Fibroblast of the aortic adventitia (primary cell): ENCODE measurements at places on chromosomes 7 and 10.

DNA sequence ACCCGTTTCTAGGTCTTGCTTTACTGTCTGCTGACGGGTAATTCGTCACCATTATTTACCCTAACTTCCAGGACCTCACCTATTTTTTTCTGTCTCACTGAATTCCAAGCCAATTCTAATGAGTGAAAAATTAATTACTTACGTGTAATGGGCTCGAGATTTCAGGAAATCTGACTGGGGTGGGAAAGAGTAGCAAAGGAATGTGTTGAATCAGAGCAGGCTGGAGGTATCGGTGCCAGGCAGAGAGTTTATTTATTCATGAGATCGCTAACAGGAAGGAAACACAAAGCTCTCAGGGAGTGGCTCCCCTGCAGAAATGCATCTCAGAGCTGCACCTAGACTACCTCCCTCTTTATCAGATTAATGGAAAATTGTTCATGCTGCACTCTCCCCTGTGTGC lies 4.0 kb upstream of the DIP2C start:
- DNase-seq: peak; percentile 30

DNA sequence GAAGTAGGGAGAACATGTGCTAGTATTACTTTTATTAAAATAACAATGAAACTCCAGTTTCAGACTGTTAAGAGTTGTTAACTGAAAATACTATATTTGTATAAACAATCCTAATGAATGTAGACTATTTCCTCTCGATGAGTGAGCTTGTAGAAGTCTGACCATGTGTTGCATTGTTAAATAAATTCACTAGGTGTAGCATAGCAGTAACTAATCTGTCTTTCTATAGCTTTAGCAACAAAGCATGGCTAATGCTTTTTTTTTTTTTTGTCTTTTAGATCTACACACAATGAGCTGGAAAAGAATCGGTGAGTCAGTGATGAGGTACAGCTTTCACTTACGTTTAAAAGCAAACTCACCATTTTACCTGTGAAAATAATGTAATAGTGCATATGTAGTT lies 37.1 kb downstream of the MXI1 start:
- no peak for DNase-seq

- no peak for DNase-seq
These were observed 36.0 kb downstream of the PRTFDC1 start for GRCh38 chr10:24916365-24916764.

DNA sequence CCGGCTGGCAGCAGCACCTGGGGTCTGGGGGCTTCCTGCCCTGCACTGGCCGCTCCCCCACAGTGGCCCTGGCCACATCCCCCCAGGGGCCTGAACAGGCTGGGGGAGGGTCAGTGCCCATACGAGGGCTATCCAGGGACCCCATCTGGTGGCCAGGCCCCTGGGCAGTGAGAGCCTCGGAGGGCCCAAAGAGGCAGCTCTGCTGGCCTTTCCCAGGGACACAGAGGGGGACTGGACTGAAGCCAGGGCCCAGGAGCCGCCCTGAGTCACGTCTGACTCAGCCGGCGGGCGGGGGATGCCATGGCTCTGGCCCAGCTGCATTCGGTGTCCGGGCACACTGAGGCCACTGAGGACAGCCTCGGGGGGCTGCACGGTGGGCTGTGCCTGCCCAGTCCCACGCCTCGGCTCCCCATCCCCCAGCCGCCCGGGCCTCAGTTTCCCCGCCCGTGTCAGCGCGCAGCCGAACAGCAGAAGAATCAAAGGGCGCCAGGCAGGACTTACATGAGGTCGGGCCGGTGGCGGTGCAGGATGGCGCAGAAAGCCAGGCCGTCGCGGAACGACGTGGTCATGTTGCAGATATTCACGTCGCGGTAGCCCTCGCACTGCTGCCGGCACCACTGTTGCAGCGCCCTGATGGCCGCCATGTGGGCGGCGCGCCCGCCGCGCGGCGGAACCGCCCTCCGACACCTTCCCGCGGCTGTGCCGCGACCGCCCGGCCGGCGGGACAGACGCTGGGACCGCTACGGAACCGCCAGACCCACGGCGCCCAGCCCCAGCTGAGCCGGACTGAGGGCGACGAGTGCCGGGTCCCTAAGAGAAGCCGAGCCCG lies at the start of gene MICALL2:
Gene MICALL2, minus strand, starts transcription at position 788 of the 829 bp plus-strand sequence. Its CDS starts 144 bp downstream, at position 644.
- peak; percentile 80 for DNase-seq
